ENCODE measurements at places on chromosomes 13 and 19. TPM values are rescaled to one million over a fixed set of nuclear protein-coding genes. Genes with fewer than 3 reads are reported as not detected.

Gene PNMA8B
- 14.4 TPM for total RNA-seq

Gene GRIN3B
- not detected for total RNA-seq

Gene RGL3
- total RNA-seq: not detected

Gene RAB11B
- 170 TPM for total RNA-seq

Gene NR1H2
- total RNA-seq: 26.6 TPM

Gene XPO4
- total RNA-seq: 41.3 TPM

Gene KL
- 1.9 TPM for total RNA-seq

Gene ZNF560
- total RNA-seq: 0.63 TPM

Gene AP1M2
- not detected for total RNA-seq

Gene GZMM
- total RNA-seq: not detected

Gene IFNL1
- total RNA-seq: not detected

Gene TOMM40
- 29.4 TPM for total RNA-seq

Gene CLC
- not detected for total RNA-seq

Gene SIGLEC11
- not detected for total RNA-seq

Gene CCDC122
- total RNA-seq: 21.6 TPM

Gene CBY2
- total RNA-seq: not detected

Gene CD70
- total RNA-seq: not detected

Gene GPR12
- 44.1 TPM for total RNA-seq

Gene CEACAM7
- not detected for total RNA-seq

Gene OR7D2
- not detected for total RNA-seq

Gene TPRX2
- total RNA-seq: not detected

Gene AZU1
- total RNA-seq: 0.94 TPM

Gene LILRA2
- 0.31 TPM for total RNA-seq

Gene ZGLP1
- total RNA-seq: 5.9 TPM

Gene PDX1
- total RNA-seq: not detected

Gene MAST1
- 131 TPM for total RNA-seq

Gene B3GNT3
- total RNA-seq: not detected

All from parietal lobe (tissue), 2 donors.